ENCODE measurements at places on chromosomes 3 and 15.

- DNase-seq = no peak
Measured at GRCh38 chr3:122942937-122943827, 84.4 kb downstream of the SEMA5B start.

GRCh38 chr15:51382787-51383186 lies 41.3 kb downstream of the GLDN start:
- no peak for DNase-seq

- DNase-seq = no peak
Measured at GRCh38 chr3:100761211-100761942, 52.1 kb downstream of the TFG start.

- DNase-seq = no peak
Measured at GRCh38 chr3:73069187-73069586, 7.7 kb downstream of the EBLN2 start.

GRCh38 chr3:83601704-83602103 lies 1357.1 kb upstream of the CADM2 start:
- DNase-seq = no peak

DNA sequence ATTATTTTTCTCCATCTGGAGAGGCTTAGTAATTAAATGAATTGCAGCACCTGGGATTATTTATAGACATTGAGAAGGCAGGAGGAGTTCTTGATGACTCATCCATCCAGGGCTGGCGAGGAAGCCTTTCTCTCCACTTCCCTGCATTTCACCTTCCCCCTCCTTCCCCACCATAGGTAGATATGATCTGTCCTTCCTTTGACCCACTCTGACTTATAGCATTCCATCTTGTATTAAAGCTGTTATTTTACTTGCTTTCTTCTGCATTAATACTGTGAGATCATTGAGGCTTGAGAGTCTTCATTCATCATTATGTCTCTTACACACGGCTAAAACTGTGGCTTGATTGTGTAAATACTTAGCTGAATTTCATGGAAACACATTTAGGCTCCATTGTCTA lies 288.8 kb downstream of the FEZF2 start:
- no peak for DNase-seq

GRCh38 chr3:23952646-23953045 lies 7.6 kb downstream of the NR1D2 start:
- DNase-seq = no peak

DNA sequence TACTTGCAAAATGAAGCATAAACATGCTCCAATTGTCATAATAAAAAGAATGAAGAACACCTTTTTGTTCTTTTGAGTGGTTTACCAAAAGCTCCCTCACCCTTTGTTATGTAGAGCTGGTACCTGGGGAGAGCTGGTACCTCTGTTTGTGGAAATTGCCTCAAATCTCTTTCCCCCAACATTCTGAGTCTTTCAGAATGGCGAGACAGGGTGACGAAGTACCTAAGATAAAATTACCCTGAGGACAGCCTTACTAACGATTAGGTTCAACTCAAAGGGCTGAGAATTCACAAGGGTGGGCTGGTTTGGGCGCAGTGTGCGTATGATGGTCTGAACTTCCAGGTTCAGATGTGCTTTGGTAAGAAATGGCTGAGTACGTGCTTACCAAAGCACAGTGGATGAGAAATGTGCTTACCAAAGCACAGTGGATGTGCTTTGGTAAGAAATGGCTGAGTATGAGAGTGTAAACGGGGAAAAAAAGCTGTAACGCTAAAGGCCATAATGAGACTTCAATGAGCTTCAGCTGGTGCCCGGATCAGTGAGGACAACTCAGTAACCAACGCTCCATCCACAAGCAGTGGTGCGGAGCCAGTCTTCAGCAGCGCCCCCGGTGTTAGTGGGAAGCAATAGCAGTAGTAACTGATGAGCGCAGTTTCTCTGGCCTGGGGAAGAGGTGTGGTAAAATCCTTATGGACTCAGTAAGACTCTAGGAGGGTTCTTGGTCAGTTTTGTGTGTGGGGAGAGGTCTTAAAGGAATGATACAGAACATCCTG lies 72.3 kb upstream of the LRIG1 start:
- no peak for DNase-seq

GRCh38 chr3:122493296-122493695 lies 21.4 kb downstream of the KPNA1 start:
- DNase-seq = no peak

DNA sequence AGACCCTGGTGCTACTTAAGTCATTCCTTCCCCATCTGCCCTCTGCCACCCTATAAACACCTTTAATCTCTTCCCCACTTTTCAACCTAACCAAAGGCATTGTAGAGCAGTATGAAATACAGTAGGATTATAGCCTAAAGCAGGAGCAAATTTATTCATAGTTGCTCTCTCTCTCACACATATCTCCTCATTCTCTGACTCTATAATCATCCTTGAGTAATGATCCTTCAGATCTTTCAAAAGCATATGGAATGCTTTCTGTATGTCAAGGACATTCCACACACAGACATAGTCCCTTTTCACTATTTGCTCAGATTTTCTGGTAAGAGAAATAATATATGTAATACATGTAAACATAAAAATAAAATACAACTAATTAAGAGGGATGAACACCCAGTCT lies 54.1 kb downstream of the TRPC1 start:
- DNase-seq = no peak

- DNase-seq = no peak
Measured at GRCh38 chr15:58760385-58761009, 10.6 kb upstream of the MINDY2 start.

GRCh38 chr3:55243678-55244077 lies 243.4 kb downstream of the WNT5A start:
- DNase-seq = no peak

DNA sequence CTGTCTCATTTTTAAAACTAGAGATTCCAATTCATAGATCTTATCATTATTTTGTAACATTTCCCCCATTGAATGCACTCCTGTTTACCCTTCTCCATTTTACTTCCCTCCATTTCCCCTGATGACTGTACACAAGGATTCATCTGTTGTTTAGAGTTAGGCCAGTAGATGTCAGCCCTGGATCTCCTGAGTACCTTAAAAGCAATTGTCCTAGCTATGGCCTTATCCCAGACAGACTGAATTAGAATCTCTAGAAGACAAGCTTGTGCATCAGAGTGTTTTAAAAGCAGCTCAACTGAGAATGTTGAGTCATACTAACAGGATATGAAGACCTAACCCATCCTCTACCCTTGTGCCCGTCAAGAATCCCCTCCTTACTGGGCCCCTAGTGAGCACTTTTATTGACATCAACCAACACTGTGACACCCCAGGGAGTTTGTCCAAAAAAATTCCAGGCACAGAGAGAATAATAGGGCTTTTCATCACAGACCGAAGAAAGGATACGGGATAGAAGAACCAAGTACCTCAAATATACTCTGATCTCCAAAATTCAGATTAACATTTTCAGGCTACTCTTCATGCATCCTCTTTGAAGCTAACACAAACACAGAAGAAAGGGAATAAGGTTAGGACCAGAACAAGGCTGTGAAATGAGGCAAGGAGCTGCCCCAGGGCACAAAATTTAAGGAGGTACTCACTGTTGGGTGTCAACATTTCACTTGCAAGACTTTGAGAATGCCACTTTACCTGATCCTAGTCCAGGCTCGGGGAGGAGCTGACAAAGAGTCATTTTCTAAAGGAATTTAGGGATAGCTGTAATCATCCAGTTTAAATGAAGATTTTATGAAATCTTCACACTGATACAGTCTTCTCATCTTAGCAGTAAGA lies 17.1 kb downstream of the ZBED2 start:
- DNase-seq = no peak

- no peak for DNase-seq
Measured at GRCh38 chr3:53092942-53093341, 37.3 kb downstream of the RFT1 start.

DNA sequence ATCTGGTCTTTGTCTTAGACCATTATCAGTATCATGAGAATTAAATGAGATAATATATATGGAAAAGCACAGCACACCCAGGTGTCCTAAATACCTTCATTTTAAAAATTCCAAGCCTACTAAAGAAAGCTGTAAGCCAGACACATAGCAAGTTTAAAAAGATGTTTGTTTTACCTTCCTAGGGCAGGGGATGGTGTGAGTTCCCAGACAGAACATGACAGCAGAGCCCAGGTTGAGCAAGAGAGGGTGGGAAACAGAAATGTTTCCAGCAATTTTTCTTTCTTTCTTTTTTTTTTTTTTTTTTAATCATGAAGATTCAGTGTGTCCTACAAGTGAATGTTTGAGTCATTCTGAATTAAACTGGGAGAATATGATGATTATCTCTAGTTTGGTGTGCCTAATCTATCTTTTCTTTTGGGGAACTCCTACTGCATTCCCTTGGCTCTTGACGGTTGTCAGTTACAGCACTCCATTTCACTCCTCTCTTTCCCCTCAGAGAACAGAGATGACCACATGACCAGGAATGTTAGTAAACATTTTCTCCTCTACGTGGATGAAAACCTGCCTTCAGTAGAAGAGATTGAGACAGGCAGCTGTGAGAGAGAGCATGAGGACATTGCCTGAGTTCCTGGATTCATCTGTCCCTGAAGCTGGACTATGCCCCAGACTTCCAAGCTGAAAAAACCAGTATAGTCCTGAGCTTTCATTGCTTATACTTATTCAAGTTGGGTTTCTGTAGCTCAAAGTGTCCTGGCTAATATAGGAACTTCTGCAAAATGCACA lies 54.5 kb upstream of the ARL14 start:
- DNase-seq = no peak

GRCh38 chr3:11096266-11097139 lies 57.8 kb upstream of the HRH1 start:
- peak; percentile 55 for DNase-seq

DNA sequence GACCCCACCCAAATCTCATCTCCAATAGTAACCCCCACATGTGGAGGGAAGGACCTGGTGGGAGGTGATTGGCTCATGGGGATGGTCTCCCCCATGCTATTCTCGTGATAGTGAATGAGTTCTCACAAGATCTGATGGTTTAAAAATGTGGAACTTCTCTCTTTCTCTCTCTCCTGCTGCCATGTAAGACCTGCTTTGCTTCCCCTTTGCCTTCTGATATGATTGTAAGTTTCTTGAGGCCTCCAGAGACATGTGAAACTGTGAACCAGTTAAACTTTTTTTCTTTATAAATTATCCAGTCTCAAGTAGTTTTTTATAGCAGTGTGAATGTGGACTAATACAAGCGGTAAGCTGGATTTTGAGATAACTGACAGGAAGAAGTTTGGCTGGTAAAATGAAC lies 60.3 kb upstream of the MBNL1 start:
- DNase-seq = no peak

DNA sequence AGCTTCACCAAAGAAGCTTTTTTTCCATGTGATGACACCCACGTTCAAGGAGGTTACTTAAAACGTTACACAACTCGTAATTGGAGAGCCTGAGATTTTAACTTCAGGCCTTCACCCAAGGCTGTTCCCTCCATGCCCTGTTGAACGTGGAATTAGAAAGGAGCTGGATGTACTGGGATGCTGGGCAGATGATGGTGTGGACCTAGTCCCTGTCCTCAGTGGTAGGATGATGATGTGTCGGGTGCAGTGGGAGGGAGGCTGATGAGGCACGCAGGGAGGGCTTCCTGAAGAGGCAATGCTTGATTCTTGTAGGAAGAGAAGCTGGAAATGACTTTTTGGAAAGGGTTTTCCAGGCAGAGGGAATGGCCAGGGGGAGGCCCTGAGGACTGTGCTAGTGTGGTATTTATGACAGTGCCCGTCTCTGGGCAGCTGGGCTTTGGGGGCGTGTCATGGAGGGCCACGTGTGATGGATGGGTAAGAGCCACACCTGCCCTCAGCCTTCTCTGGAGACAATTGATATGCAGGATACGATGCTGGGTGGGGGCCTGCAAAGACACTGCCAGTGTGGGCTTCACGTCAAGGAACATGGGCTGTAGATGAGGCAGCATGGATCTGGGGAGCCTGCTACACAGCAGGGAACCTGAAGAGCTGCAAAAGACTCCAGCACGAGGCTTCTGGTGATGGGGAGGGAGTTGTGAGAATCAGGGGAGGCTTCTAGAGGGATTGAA lies 15.3 kb downstream of the SYNM start:
- DNase-seq = no peak

- no peak for DNase-seq
Measured at GRCh38 chr15:91782221-91782620, 71.3 kb upstream of the SLCO3A1 start.

DNA sequence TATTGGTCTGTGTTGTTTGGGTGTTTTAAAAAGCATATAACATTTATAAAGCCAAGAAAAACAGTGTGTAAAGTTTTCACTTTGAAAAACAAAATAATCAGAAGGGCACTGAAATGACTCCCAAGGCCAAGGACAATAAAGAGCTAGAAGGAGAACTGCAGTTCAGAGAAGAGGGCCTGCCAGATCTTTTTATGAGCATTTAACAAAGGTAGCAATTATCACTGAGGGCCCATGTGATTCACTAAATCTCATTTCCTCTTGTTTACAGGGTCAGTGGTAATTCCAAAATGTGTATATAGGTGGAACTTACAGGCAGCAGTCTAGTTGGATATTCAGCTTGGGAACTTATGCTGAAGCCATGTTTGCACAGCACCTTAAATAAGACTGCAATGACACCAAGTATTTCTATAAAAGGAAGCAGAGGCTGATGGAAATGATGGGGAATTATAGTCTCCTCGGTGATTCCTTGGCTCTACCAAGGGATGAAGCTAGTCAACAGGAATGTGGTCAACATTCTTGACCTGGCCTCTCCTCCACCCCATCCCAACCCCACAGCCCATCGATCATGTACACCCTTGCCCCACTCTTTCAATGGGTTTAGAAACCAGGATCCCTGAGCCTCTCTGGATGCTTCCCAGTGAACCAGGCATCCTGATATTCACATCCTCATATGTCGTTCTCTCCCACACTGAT lies 54.4 kb upstream of the THUMPD3 start:
- no peak for DNase-seq

DNA sequence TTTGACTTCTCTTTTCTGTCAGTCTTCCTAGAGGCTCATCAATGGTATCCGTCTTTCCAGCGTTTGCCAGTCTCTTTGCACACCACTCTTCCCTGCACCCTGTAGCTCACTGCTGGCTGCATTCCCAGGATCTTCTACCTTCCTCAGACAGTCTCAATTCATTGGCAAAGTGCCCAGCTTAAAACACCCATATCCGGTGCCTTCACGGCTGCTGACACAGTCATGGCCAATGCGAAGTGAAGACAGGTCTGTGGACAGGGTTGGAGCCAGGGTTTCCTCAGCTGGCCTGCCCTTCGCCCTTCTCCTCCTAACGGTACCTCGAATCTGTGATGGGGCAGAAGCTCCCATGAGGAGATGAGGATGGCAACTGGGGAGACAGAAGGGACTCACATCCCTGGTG lies 36.1 kb downstream of the PTH1R start:
- no peak for DNase-seq

- no peak for DNase-seq
Measured at GRCh38 chr15:40330368-40330836, 6.9 kb downstream of the INAFM2 start.

Measured in left renal pelvis (tissue), 4 donors.